CD8-positive, alpha-beta memory T cell (primary cell): ENCODE measurements at places on chromosomes 3 and 15. TPM values are rescaled to one million over a fixed set of nuclear protein-coding genes. Genes with fewer than 3 reads are reported as not detected.

Gene SLC9A9
- polyA plus RNA-seq, result 18.0 TPM

Gene STAG1
- 19.0 TPM for polyA plus RNA-seq

GRCh38 chr3:13538520-13539291, 10.2 kb upstream of the FBLN2 start:
- no peak overlapping the region for H3K4me3 ChIP-seq
- peaks cover 6% of the 10 kb centered on the region for H3K4me1 ChIP-seq
- no peak overlapping the region for H3K27ac ChIP-seq
- H3K27me3 ChIP-seq, result no peaks in the 10 kb centered on the region

DNA sequence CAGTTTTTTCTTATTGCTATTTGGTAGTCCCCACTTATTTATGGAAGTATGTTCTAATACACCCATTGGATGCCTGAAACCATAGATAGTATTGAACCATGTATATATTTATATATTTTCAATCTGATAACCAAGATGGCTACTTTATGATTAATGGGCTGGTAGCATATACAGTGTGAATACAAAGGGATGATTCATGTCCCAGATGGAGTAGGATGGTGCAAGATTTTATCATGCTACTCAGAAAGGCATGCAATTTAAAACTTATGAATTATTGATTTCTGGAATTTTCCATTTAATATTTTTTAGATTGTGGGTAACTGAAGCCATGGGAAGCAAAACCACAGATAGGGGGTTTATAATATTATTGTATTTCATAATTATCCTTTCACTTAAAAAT, 35.2 kb downstream of the AP4E1 start:
- DNase-seq, result no peak
- H3K27me3 ChIP-seq, result no peaks in the 10 kb centered on the region
- no peaks in the 10 kb centered on the region for H3K4me1 ChIP-seq
- no peak overlapping the region for H3K27ac ChIP-seq

DNA sequence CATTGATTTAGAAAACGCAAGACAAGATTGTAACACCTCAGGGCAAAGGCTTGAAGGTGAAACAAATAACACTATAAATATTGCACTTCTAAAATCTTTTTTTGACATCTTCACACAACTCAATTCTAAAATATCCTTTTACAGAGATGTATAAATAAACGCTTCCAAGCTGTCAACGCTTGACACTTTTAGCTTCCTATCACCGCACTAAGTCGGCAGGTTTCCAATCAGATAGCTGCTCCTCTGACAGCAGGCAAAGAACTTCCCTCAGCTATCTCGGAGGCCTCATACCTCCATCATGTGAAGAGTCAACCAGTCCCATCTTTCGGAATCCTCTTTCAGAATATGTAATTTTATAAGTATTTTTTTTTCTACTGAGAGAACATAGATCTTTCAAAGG, 71.0 kb downstream of the PCOLCE2 start:
- no peaks in the 10 kb centered on the region for H3K36me3 ChIP-seq
- H3K4me1 ChIP-seq, result no peaks in the 10 kb centered on the region
- no peaks in the 10 kb centered on the region for H3K27me3 ChIP-seq
- H3K4me3 ChIP-seq, result no peak overlapping the region
- no peak for DNase-seq
- no peak overlapping the region for H3K27ac ChIP-seq
